ENCODE measurements at places on chromosomes 2 and 18.

GRCh38 chr2:17717666-17718065 lies 35.9 kb downstream of the SMC6 start:
- no peak for DNase-seq

DNA sequence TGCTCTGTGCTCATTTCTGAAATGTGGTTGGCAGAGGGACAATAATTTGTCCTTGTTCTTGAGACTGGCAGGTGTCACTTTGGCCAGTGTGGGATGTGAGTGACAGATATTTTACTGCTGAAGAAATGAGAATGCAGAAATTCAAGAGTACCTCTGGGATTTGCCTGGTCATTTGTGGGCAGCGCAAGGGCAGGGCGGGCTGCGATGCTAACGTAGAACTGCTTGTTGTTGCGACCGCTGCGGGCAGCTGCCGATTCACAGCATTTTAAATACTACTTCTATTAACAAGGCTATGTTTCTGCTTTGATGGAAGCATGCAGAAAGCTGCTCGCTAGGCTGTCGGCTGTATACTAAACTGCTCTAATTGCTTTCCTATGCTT lies 268.6 kb downstream of the FIGN start:
- no peak for DNase-seq

DNA sequence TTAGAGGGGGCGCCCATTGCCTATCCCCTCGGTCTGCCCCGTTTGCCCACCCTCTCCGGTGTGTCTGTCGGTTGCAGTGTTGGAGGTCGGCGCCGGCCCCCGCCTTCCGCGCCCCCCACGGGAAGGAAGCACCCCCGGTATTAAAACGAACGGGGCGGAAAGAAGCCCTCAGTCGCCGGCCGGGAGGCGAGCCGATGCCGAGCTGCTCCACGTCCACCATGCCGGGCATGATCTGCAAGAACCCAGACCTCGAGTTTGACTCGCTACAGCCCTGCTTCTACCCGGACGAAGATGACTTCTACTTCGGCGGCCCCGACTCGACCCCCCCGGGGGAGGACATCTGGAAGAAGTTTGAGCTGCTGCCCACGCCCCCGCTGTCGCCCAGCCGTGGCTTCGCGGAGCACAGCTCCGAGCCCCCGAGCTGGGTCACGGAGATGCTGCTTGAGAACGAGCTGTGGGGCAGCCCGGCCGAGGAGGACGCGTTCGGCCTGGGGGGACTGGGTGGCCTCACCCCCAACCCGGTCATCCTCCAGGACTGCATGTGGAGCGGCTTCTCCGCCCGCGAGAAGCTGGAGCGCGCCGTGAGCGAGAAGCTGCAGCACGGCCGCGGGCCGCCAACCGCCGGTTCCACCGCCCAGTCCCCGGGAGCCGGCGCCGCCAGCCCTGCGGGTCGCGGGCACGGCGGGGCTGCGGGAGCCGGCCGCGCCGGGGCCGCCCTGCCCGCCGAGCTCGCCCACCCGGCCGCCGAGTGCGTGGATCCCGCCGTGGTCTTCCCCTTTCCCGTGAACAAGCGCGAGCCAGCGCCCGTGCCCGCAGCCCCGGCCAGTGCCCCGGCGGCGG lies 1.7 kb downstream of the MYCN start:
- no peak for DNase-seq

DNA sequence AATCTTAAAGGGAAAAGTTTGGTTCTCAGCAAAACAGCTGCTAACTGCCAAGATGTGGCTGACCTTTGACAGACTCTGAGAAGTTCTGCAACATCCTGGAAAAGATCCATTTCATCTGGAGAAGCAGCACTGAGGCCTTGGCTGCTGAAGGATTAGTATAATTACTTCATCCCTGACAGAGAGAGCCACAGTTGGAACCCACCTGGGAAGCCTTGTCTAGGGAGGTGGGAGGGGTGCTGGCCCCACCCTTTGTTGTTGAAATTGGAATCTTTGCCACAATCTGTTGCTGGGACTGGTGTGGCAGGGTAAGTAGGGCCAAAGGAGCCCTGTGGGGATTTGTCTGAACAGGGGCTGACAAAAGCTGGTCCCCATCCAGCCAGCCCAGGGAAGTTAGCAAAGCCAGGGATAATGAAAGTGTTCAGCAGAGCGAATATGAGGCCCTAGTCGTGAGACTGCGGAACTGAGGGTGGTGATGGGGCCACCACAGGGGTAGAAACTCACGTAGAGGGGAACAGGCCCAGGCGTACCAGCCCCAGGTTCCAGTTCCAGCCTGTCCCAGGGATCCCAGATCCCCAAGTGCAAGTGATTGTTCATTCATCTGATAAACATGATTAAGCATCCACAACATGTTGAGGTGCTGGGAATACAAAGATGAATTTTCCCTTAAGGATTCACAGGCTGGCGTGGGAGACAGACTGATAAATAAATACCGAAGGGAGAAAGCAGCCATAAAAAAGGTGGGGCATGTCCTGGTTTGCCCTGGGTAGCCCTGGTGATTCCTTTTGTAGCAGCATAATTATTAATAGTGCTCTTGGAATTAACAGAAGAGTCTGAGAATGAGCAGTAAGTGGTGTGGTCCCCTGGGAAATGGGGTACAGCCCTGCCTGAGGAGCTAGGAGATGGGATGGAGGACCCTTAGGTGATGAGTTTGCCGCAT lies 60.0 kb downstream of the MYO1B start:
- no peak for DNase-seq

DNA sequence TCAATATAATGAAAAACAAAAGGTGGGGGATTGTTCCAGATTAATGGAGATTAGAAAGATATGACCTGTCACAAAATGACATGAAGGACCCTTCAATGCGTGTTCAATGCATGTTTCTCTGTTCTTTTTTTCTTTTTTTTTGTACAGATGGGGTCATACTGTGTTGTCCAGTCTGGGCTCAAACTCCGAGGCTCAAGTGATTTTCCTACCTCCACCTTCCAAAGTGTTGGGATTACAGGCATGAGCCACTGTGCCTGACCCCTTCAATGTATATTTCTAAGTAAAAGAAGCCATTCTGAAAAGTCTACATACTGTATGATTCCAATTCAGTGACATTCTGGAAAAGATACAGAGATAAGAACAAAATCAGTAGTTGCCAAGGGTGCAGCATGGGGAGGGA lies 32.8 kb downstream of the C2orf76 start:
- no peak for DNase-seq

DNA sequence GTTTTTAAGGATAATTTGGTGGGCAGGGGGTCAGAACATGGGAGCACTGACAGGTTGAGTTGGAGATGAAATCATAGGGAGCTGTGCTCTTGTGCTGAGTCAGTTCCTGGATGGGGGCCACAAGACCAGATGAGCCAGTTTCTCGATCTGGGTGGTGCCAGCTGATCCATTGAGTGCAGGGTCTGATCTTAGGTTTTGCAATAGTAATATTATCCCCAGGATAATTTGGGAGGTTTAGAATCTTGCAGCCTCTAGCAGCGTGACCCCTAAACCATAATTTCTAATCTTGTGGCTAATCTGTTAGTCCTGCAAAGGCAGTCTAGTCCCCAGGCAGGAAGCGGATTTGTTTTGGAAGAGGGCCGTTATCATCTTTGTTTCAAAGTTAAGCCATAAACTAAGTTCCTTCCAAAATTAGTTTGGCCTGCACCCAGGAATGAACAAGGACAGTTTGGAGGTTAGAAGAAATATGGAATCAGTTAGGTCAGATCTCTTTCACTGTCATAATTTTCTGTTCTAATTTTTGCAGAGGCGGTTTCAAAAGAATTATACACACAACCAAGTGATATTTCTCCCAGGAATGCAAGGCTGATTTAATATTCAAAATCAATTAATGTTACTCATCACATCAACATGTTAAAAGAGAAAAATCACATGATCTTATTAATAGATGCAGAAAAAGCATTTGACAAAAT lies 23.0 kb downstream of the DBI start:
- DNase-seq = no peak

- DNase-seq = no peak
Observed at GRCh38 chr18:64103986-64104385, 44.9 kb downstream of the LINC00305 start.

- no peak for DNase-seq
Observed at GRCh38 chr18:26840965-26841364, 24.5 kb downstream of the AQP4 start.

GRCh38 chr2:12421046-12421445 lies 295.7 kb upstream of the TRIB2 start:
- no peak for DNase-seq

- DNase-seq = no peak
Observed at GRCh38 chr2:17539611-17540092, 844 bp upstream of the VSNL1 start.

GRCh38 chr2:219125225-219125885 lies 35.3 kb downstream of the NHEJ1 start:
- no peak for DNase-seq

GRCh38 chr2:11752906-11753305 lies 6.5 kb downstream of the LPIN1 start:
- DNase-seq = no peak

DNA sequence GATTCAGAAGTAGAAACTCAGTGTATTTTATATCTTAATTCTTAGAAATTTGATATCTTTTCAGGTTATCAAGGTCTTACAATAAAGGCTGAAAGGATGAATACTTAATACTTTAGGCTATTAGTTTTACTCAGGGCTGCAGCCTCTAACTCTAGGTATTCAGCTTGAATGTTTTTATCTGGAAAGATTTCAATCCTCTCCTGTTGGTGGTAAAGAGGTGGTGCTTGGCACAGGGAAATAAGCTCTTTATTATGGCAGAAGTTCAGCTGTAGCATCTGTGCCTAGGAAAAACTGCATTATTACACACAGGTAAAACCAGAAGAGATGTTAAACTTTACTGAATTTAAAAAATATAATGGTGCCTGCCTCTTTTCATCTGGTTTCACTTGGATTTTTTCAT lies 11.1 kb downstream of the ACVR2A start:
- DNase-seq = no peak

- no peak for DNase-seq
Observed at GRCh38 chr2:12971581-12972365, 255.0 kb downstream of the TRIB2 start.

DNA sequence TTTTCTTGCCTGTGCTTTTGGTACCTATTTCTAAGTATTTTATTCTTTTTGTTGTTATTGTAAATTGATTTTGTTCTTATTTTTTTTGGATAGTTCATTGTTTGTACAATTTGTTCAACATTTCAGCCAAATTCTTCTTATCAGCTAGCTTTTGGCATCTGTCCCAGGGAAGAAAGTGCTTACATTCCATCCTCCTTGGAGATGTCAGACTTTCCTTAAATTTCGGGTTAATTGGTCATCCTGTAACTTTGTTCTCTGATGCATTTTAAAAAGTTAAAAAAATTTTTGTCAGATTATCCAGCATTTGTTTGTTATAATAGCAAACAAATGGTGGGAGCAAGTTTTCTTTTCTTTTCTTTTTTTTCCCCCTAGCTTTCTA lies 60.3 kb downstream of the PTH2R start:
- no peak for DNase-seq

GRCh38 chr2:113166187-113166645 lies 7.6 kb upstream of the PSD4 start:
- no peak for DNase-seq

GRCh38 chr18:35653392-35654135 lies 72.0 kb downstream of the GALNT1 start:
- DNase-seq = no peak

GRCh38 chr18:3814816-3815215 lies 364.8 kb downstream of the TGIF1 start:
- no peak for DNase-seq

DNA sequence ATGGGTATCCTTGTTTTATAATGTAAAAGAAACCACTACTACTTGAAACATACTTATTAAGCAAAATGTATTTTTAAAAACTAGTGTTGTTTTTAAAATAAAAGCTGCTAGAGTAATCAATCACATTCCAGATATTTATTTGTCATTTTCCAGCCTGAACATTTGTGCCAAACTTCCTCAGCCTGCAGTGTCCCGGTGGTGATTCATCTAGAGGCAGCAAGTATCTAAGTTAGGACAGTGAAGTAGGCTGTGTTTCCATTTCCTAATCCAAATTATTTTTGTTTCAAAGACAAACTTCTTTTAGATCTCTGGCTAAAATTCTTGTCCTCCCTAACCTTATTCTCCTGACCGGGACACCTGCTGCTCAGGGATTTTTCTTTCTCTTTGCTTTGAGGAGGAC lies 12.8 kb upstream of the GCG start:
- DNase-seq = no peak

- DNase-seq = no peak
Observed at GRCh38 chr2:123688231-123688940, 336.7 kb upstream of the CNTNAP5 start.

DNA sequence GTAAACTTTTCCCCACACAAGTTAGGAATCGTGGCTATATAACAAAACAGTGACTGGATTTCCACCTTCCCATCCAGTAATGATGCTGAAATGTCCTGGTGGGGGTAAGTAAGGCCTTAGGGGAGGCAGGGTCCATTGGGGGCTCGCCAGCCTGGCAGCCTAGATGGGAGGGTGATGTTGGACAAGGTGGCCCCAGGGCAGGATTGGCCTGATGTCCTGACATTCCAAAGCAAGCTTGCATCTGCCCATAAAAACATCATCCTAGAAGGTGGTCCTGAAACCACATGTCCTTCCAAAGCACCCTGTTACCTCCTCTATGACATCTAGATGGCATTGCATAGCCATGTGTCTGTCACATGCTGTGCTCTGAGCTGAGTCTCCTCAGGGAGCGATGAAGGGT lies 54.1 kb upstream of the RAB6C start:
- DNase-seq = no peak

GRCh38 chr2:150133623-150134022 lies 353.8 kb downstream of the RND3 start:
- no peak for DNase-seq

DNA sequence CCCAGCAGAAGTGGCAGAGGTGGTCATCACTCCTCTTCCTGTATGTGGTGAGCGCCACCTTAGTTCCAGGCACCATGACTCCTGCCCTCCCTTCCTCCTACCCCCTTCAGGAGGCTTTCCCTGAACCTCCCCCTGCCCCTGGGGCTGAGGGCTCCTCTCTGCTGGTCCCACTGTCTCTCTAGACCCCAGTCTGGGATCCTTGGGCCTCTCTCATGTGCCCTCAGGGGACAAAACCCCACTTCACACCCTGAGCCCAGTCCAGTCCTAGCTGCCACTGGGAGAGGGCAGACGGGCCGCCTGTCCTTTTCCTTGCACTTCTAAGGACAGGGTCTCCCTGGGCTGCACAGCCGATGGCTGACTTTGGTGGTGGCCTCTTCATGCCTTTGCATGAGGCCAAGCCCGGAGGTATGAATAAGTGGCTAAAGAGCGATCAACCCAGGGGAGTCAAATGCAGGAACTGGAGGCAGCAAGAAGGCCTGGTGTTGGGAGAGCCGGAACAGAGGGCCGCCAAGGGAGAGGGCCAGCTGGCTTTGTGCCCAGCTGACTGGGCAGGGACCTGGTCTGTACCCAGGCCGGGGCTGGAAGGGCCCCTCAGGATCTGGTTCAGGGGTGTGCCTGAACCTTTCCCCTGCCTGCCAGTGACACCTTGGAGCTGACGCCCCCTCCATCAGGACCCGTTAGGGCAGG lies 29.5 kb downstream of the GLI2 start:
- DNase-seq = no peak

DNA sequence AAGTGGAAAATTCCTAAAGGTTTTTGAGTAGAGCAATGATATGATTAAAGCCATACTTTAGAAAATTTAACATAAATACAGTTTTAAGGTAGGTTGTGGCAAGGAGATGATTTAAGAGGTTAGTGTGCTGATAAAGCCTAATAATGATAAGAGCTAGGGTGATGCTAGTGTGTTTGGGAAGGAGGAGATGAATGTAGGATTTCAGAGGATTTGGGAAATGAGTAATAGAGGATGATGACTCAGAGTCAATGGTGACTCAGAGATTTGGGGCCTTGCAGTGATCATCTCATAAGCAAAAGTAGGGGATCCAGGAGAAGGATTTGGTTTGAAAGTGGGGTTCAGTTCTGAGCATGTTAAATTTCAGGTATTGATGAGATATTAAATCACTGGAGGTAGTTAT lies 23.3 kb downstream of the STAMBP start:
- no peak for DNase-seq

- DNase-seq = no peak
Observed at GRCh38 chr2:54568876-54569321, 112.8 kb downstream of the SPTBN1 start.

All from activated naive CD4-positive, alpha-beta T cell (primary cell).